Skin of body (tissue), 3 donors: ENCODE measurements at places on chromosomes 13 and 19.

- no peak for DNase-seq
Measured at GRCh38 chr13:112078879-112079531, 12.1 kb downstream of the SOX1 start.

DNA sequence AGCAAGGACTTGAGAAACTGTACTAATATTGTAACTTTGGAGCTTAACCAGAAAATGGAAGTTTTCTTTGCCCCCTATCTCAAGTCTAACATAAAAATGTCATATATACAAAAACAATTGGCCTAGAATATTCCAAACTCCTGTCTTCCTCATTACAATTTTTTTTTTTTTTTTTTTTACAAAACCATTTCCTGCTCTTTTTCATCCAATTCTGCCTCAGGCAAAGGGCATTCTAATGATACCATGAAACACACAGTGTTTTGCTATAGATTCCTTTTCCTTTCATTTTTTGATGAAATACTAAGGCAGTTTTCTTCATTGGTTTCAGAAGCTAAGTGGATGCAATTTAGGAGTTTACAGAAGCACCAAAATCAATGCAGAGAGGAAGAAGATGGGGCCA, 119.7 kb downstream of the LHFPL6 start:
- no peak for DNase-seq

DNA sequence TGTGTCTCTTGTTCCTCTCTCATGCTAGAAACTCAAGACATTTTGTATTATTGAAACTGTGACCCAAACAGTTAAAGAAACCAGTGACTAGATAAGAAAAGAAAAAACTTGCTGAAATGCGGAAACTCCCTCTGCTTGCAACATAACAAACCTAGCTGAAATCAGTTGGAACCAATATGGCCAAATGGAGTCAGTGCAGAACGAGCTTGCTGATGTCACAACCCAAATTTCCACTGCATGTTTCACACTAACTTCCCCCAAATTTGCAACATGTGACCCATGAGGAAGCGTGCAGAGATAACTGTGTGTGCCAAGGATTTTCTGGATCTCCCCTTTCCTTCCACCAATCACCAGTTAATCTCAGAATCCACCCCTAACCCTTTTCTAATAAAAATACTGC, 208.0 kb downstream of the DLEU7 start:
- peak; percentile 22 for DNase-seq

- no peak for DNase-seq
Measured at GRCh38 chr19:28549680-28550277, 663.2 kb downstream of the UQCRFS1 start.

GRCh38 chr13:95258619-95259194, 42.5 kb downstream of the ABCC4 start:
- no peak for DNase-seq

DNA sequence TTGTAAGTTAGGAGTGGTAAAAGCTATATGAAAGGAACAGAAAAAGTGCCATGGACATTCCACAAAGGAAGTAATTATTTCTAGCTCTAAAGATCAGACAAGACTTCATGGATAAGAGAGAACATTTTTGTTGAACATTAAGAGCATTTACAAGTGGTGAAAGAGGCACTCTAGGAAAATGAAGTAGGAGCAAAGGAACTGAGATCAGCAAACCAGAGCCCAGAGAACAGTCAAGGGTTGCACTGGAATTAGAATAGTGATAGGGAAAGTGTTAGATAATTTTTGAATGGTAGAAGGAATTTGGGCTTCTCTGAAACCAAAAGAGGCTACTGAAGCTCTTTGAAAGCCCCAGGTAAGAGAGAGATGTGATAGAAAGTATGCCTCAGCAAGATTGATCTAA, 94.1 kb downstream of the COG6 start:
- no peak for DNase-seq

DNA sequence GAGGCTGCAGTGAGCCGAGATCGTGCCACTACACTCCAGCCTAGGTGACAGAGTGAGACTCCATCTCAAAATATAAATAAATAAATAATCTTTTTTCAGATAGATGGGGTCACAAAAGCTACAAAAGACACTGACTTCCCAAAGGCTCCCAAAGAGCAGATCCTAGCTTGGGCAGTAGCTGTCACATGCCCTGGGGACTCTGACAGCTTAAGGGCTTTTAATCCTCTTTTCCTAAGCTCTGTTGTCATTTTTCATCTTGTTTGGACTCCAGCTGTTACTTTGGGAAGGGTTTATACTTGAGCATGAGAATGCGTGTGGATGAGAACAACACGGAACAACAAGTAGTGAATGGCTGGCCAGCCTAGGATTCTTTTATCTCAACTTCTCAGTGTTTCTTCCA, 231.7 kb downstream of the MZT1 start:
- no peak for DNase-seq

- no peak for DNase-seq
Measured at GRCh38 chr19:5628461-5628860, 5.6 kb downstream of the SAFB start.

DNA sequence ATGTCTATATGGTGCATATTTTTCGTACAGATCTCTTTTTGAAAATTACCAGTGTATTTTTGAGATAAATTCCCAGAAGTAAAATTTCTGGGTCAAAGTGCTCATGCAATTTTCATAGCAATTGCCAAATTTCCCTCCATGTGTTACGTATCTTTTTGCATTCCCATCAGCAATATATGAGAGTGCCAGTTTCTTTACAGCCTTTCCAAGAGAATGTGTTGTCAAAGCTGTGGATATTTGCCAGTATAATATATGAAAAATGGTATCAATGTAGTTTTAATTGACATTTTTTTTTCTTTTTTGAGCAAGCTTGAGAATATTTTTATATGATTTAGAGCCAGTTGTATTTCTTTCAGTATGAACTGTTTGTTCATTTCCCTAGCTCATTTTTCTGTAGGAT, 399.0 kb upstream of the KLF12 start:
- no peak for DNase-seq

- no peak for DNase-seq
Measured at GRCh38 chr13:27969082-27969865, at the start of gene CDX2. Gene CDX2 (minus strand): TSS chr13:27969315. CDS start chr13:27969006, 309 bp downstream.

GRCh38 chr19:58544591-58545285, 874 bp downstream of the TRIM28 start:
- no peak for DNase-seq

- DNase-seq, result no peak
Measured at GRCh38 chr13:41682766-41683165, 225.4 kb downstream of the RGCC start.

GRCh38 chr13:111897178-111897845, 169.6 kb upstream of the SOX1 start:
- DNase-seq, result no peak

GRCh38 chr13:98650396-98651107, 73.6 kb upstream of the STK24 start:
- DNase-seq, result no peak

- peak; percentile 99 for DNase-seq
Measured at GRCh38 chr19:54464044-54464629, 559 bp upstream of the LENG9 start.

GRCh38 chr13:90485436-90485835, 862.1 kb upstream of the MIR17HG start:
- peak; percentile 85 for DNase-seq

DNA sequence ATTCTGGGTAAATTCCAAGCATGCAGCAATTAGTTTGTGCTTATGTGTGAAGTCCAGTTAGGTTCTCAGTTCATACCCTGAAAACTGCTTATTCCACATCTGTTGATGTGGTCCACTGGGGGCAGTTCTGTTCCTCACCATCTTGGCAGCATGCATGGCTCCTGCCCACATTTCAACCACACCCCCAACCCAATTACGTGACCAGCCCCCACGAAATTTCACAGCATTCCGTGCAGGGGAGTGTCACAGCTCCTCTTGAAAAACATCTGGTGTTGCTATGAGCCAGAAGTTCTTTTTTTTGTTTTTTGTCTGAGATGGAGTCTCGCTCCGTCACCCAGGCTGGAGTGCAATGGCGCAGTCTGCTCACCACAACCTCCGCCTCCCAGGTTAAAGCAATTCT, 9.1 kb upstream of the ERVK3-1 start:
- DNase-seq, result peak; percentile 57

GRCh38 chr19:11494634-11495285, 10.9 kb downstream of the ZNF653 start:
- no peak for DNase-seq

- DNase-seq, result no peak
Measured at GRCh38 chr19:14150041-14150769, 13.8 kb upstream of the ASF1B start.

GRCh38 chr13:99916366-99917103, 55.0 kb downstream of the ZIC5 start:
- DNase-seq, result no peak

GRCh38 chr19:7738023-7738422, 6.1 kb upstream of the CLEC4G start:
- no peak for DNase-seq

DNA sequence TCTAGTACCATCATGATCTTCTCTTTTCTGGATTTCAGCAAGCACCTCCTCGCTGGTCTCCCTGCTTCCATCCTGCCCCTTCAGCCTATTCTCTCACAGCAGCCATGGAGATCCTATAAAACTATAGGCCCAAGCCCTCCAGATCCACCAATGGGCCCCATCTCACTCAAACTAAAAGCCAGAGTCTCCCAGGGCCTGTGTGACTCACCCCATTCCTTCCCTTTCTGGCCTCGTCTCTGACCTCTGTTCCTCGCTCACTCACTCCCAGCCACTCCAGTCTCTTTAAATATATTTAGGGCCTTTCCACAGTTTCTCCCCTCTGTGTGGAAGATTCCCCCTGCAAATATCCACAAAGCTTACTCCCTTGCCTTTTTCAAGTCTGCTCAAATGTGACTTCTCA, 89.7 kb downstream of the HSPH1 start:
- no peak for DNase-seq

DNA sequence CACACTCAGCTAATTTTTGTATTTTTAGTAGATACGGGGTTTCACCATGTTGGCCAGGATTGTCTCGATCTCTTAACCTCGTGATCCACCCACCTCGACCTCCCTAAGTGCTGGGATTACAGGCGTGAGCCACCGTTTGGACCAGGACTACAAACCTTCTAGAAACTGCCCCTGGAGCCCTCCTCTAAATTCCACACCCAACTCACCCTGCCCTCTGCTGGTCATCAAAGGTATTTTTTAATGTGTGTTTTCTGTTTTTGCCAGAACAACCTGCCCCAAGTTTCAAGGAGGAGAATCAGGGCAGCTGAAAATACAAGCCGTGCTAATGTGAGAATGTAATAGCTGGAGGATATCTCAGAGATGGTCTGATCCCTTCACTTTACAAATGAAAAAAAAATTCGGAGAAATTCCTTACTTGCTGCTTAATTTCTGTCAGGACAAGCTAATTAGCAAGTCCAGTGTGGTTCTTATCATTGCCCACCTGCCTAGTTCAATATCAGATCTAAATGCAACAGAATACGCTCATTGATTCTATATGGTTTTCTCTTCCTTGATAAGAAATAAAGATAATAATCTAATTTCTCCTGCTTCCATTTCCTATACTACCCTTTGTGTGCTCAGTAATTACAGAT, 4.1 kb downstream of the ATP8A2 start:
- DNase-seq, result no peak

- peak; percentile 33 for DNase-seq
Measured at GRCh38 chr19:38155453-38155852, 68.6 kb downstream of the DPF1 start.

DNA sequence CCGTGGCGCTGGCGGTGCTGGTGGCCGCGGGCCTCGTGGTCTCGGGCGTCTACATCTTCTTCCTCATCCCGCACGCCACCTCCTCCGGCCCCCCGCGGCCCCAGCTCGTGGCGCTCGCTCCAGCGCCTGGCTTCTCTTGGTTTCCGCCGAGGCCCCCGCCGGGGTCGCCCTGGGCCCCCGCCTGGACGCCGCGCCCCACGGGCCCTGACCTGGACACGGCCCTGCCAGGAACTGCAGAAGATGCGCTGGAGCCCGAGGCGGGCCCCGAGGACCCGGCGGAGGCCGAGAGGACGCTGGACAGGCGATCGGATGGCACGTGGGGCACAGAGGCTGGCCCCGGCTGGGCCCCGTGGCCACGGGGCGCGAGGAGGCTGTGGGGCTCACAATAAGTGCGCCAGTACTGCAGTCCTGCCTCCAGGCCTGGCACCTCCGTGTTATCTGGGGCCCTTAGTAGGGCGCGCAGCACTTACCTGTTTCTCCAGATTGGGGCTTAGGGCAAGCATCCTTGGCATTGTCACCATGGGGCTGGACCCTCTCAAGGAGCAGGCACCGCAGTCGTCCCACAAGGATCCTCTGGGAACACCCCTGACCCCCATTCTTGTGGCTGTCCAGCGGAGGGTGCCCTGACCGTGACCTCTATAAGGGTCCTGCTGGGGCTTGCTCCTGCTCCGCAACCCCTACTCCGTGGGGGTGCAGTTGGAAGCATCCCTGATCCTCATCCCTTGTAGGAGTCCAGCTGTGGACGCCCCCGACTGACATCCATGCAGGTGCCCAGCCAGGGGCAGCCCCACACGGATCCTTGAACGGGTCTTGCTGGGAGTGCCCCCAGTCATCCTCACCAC, 1.5 kb downstream of the RNF225 start:
- no peak for DNase-seq

- no peak for DNase-seq
Measured at GRCh38 chr13:79387853-79388252, 18.2 kb downstream of the RBM26 start.

DNA sequence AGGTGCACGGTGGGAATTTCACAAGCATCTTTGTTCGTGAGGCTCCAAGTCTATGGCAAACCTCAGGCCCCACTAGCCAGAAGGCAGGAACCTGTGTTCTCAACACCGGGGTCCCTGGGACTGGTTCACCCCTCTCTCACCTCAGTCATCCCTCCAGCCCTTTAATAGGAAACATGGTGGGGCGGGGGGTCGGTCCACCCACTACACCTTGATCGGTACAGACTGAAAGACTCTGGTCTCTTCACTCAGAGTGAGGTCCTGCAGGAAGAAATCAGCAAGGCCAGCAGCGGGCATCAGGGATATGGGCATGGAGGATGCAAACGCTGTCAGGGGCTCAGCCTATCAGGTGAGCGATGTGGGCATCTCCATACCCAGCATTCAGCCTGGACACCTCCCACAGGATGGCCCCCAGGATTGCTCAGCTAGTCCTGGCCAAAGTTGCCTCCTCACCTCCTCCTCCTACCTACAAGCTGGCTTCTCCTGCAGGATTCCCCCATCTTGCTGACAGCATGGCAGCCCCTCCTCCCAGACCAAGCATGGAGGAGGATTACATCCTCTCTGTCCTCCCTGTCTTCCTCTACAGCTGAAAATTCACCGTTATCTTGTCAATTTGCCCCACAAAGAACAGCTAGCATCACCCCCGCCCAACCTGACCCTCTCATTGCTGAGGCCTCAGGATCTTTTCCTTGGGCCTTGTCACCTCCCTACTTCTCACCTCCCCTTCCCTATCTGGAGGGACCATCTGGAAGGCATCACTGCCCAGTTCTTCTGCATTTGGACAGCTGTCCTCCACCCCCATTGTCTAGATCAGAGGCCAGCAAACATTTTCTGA, 37.3 kb upstream of the CD33 start:
- DNase-seq, result no peak

GRCh38 chr13:99067159-99067985, 89.5 kb upstream of the DOCK9 start:
- DNase-seq, result no peak

- DNase-seq, result no peak
Measured at GRCh38 chr19:3167533-3168272, 10.9 kb upstream of the S1PR4 start.

GRCh38 chr19:13018035-13018914, 23.0 kb downstream of the NFIX start:
- peak; percentile 37 for DNase-seq

GRCh38 chr19:37506387-37507166, at the start of gene ZNF793:
Gene ZNF793 (plus strand): TSS chr19:37506939. CDS start chr19:37523440, 16,501 bp downstream.
- DNase-seq, result peak; percentile 52
